T47D (cell line): ENCODE measurements at places on chromosomes 11 and 22.

DNA sequence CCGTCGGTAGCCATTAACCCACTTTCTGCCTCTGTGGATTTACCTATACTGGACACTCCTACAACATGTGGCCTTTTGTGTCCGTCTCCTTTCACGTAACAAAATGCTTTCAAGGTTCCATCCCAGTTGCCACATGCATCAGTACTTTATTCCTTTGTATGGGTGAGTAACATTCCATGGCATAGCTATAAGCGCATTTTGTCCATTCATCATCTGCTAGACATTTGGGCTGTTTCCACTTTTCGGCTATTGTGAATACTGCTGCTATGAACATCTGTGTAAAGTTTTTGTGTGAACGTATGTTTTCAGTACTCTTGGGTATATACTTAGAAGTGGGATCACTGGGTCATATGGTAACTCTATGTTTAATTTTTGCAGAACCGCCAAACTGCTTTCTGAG is 257.2 kb downstream of the ST3GAL4 start:
- no peak for DNase-seq

- DNase-seq, result no peak
Observed at GRCh38 chr11:134024420-134025081, 44.3 kb upstream of the JAM3 start.

GRCh38 chr22:30564761-30565119 is 9.7 kb downstream of the GAL3ST1 start:
- DNase-seq, result no peak

GRCh38 chr11:304915-305843 is 2.4 kb upstream of the IFITM2 start:
- peak; percentile 52 for DNase-seq

GRCh38 chr22:19875061-19875530 is 20.4 kb upstream of the GNB1L start:
- no peak for DNase-seq

DNA sequence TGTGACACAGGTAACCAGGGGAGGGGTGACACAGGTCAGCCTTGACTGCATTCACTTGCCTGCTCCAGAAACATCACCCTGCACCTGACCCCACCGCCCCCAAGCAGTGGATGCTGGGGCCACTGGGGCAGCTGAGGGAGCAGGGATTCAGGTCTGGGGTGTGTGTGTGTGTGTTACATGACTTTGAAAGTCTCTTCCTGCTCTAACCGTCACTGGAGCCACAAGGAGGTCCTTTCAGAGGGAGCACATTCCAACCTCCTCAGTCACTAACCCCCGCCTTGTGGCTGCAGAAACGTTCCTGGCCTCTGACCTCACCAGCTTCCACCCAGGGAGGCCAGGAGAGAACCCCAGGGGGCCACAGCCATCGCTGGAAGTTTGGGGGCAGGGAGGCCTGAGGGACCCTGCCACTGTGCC is 2.9 kb upstream of the FOSL1 start:
- no peak for DNase-seq

DNA sequence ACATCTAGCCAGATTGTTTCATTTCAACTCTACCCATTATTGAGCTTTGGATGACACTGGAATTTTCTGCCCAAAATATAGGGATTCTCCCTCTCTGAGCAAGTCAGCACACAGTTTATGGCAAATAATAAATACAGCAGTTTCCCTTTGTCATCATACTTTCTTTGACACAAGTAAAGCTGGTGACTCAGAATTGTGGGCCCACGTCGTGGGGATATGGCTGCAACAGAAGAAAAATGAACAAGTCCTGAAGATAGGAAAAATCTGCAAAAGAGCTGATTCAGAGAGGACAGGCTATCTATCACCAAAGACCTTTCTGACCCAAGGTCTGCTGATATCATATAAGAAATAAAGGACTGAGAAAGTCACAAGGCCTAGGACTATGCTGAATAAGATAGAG is 236.3 kb upstream of the ZC3H12C start:
- DNase-seq, result no peak

DNA sequence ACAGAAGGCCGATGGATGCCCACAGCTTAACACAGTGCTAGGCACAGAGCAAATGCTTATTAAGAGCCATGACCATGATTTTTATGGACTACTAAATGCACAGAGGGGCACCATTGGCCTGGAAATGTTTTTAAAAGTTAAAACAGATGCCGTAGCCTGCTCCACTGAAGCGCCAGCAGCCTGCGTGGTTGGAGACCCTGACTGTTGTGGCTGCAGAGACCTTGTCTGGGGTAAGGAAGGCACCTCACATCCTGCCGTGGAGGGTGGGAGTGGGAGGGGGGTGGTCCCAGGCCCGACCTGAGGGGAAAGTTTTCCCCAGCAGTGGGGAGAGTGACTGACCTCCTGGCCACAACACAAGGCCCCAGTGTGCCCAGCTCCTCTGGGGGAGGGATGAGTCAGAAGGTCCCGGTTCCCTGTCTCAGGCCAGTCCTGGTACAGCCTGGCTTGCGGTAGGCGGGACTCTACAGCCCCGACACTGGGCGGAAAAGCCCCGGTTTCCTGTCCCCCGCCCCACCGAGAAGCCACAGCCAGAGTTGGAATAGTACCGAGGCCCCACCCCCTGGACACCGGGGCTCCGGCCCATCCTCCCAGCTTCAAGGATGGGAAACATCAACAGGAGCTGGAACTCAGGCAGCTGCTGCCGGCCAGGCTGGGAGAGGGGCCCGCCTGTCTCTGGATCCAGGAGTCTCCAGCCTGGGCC is 7.0 kb downstream of the CHST1 start:
- DNase-seq, result no peak
